Kasumi-1 (cell line): ENCODE measurements at places on chromosomes 4 and X.

GRCh38 chr4:128220286-128221235 lies 67.1 kb downstream of the PGRMC2 start:
- DNase-seq = peak; percentile 89

- no peak for DNase-seq
Measured at GRCh38 chrX:93594780-93595179, 78.6 kb downstream of the NAP1L3 start.

DNA sequence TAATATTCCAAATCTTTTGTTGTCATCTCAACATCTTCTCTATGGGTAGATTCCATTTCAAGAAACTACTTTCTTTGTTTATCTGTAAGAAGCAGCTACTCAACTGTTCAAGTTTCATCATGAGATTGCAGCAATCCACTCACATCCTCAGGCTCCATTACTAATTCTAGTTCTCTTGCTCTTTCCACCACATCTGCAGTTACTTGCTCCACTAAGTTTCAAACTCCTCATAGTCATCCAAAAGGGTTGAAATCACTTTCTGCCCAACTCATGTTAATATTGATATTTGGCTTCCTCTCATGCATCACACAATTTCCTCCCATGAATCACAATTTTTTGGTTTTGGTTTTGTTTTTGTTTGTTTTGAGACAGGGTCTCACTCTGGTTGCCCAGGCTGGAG lies 35.7 kb downstream of the ADH5 start:
- no peak for DNase-seq

GRCh38 chrX:46572340-46572936 lies 1.1 kb upstream of the CHST7 start:
- DNase-seq = peak; percentile 25

GRCh38 chr4:83320548-83320947 lies 14.1 kb downstream of the HPSE start:
- peak; percentile 94 for DNase-seq

DNA sequence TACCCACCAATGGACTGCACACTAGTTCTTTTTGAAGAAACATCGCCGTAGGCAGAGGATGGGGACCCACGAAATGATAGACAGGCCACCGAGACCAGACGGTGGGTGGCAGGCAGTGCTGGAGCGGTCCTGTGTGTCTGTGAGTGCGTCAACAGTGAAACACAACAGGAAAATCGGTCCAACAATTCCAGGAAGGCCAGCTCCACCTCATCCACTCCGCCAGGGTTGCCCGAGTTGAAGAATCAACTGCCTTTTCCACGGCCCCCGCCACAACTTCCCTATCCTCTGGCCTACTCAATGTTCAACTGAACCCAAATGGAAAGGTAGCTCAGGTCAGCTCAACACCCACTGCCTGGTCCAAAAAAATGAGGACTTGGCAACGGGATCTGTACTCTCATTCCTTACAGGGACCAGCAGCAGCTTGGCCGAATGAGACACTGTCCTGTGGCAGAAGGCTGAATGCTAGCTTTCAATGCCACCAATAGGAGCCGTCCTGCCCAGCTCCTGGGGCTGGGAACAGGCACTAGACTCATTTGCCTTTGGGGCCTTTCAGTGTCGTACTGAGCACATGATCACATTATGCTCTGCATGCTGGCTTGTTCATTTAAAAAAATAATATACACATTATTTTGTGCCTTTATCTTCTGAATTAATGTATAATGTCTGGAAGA lies 43.5 kb downstream of the MID1 start:
- DNase-seq = no peak

DNA sequence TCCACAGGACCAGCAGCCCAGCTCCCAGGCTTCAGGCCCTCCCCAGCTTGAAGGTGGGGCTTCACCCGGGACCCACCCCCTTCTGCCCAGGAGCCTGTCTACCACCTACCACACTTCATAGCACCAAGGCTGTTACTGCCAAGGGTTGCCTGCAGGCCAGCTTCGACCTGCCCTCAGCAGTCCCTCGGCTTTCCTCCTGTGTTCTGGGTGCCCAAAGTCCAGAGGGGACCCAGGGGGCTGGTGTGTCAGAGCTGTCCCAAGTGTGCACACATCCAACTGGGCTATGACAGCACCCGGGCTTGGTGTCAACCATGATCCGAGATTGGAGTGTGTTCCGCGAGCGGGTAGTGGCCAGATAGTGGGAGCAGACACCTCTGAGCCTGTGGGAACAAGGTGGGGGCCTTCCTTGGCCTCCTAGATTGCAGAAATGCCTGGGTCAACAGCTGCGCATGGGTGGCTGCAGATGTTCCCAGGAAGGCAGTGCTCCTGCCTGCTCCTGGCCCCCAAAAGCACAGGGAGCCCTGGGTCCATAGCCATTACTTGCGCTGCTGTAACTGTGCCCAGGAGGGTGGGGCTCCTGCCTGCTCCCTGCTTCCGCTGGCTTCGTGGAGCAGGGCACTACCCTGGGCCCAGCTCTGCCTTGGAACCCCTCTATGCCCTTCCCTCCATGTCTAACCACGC lies 16.8 kb downstream of the SULT1B1 start:
- no peak for DNase-seq

GRCh38 chr4:183059797-183060196 lies 39.3 kb upstream of the WWC2 start:
- no peak for DNase-seq

DNA sequence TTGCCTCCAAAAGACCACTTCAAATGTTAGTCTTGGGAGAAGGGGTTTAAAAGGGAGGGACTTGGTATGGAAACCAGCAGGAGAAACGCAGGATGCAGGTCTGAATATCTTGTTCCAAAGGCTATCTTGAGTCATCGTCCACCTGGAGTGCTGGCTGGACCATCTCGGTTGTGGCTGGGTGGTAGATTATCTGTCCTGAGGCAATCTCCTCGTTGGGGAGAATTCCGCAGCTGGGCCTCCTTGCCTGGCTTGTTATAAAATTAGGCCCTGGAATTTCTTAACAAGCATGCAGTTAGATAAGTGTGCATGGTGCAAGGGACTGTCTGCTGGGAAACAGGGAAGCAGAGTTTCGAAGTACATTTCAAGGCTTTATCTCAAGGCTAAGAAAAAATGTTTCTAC lies 2045.7 kb upstream of the TENM3 start:
- no peak for DNase-seq

GRCh38 chr4:119471259-119471658 lies 149.3 kb upstream of the FABP2 start:
- no peak for DNase-seq

DNA sequence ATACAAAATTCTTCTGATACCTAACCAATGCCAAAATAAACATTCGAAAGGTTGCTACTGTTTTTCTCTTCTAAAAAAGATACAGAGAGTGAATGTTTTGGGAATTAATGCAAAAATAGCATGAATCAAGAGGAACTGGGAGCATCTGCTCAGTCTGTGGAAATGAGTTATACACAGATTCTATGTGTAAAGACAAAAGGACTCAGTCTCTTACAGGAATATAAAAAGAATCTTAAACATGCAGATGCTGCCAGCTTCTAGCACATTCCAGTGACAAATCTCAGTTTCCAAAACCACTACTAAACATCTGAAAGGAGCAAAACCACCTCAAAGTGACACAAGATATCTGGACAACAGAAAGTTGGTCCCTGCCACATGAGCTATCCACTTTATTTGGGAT lies 55.0 kb downstream of the PAPSS1 start:
- DNase-seq = no peak

- DNase-seq = no peak
Measured at GRCh38 chrX:103309860-103310554, 783 bp downstream of the BEX2 start.
